ENCODE measurements at places on chromosomes 5 and 9.

DNA sequence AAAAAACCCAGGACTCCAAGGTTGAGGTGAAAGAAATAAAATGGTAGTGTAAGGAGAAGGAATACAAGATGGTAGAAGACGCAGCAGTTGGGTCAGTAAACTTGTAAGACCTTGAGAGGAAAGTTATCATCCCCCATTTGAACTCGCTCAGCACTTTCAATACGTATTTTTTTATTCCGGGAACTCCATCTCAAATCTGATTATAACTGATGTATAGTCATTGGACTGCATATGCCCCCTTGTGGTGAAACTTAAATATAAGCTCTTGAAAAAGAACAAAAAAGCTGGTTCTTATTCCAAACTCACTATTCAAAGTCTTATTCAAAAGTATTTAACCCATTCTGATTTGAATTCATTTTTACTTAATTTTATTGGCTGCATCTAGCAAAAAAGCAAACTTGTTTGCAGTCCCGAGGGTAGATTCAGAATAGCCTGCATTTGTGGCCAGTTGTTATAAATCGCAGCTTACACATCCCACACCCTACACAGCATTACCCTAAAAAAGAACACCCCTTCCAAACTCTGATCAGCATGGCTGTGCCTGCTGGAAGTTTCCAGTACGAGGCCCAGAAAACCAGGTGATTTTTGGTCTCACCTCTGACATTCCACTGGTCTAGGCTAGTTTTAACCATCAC is 118.0 kb downstream of the ESM1 start:
- no peak for DNase-seq

- no peak for DNase-seq
These were observed 1.2 kb downstream of the RIC1 start for GRCh38 chr9:5630081-5630507.

DNA sequence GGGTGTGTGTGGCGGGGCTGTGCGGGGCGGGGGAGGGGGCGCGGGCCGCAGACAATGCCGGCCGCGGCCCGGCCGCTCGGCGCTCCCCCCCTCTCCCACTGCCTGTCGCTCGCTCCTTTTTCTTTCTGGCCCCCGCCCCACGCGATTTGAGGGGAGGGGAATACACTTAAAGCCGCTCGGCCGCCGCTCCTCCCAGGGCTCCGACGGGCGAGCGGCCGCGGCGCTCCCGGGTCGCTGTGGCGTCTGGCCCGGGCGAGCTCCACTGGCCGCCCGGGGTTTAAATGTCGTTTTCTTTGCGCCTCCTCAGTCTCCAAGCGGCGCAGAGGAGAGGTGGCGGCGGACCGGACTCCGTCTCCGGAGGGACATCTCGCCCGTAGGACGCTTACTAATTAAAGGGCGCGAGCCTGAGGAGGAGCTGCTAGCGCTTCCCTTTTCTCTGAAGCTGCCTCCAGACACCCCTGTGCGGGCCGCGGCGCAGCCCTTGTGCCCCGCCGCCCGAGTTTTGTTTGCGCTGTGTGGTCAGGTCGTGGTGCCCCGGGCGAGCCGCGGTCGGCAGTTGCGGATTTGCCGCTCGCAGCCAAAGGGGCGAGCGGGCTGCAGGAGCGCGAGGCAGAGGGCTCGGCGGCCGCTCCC is 1.4 kb downstream of the ZSWIM6 start:
- DNase-seq, result no peak

- DNase-seq, result no peak
These were observed 1025.1 kb upstream of the C9orf72 start for GRCh38 chr9:28598408-28598807.

DNA sequence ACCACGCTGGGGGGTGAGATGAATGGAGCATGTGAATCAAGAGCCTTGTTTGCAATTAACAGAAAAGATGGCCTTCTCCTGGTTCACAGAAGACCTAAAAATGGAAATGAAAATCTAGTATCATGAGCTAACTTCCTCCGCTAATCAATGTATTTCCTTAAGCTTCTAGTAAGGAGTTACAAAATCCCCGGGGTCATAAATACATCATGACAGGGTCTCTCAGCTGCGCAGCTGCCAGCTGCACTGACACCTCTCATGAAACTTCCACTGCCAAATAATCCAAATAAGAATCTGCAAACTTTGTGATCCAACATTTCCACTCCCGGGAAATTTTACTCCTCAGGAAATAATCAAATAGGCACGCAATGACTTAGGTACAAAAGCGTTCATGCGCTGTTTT is 11.9 kb downstream of the MYO10 start:
- DNase-seq, result no peak

DNA sequence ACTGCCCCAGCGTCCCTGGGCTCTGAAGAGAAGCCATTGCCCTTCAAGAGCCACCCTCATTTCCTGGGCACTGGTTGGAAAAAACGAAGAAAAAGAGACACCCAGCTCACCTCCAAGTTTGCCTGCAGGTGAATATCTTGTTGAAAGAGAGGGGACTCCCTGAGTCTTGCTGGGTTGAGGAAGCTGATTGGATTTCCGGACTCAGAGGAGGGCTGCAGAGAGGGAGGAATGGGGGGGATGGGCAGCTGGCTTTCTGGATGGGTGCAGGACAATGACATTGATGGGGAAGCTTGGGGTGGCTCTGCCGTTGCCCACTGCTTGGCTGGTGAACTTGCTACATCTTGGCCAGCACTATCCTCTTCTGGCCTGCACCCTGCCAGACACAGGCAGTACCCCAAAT is 31.0 kb upstream of the IER5L start:
- no peak for DNase-seq

- DNase-seq, result no peak
These were observed 11.1 kb upstream of the MLANA start for GRCh38 chr9:5879419-5880181.

GRCh38 chr5:165560648-165561047 is 2055.2 kb downstream of the MAT2B start:
- DNase-seq, result no peak

DNA sequence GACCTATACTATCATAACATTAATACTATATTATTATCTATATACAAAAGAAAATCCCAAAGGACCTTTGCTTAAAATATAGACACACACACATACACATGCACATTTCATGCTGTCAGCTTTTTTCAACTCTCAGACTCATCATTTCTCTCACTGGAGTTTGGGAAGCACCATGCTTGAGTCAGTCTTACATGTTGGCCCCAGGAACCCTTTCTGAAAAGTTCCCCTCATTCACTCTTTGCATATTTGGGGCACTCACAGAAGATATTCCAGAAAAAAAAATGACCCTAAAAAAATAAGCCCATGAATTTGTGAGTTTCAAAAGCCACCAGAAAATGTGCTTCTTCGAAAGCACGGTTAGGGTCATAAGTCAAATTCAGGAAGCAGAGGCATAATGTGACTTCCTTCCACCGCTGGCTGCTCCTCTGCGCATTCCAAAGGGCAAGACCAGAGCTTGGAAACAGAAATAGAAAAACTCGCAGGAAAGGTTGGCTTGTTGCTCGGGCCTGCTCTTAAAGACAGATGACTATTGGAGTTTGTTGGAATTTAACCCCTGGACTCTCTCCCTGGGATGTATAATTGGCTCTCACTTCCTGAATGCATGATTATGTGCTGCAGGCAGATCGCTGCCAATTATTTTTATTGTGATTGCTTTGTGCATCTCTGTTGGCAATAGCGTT is 129.7 kb upstream of the IQGAP2 start:
- no peak for DNase-seq

GRCh38 chr5:37710965-37711364 is 128.9 kb downstream of the GDNF start:
- DNase-seq, result no peak

DNA sequence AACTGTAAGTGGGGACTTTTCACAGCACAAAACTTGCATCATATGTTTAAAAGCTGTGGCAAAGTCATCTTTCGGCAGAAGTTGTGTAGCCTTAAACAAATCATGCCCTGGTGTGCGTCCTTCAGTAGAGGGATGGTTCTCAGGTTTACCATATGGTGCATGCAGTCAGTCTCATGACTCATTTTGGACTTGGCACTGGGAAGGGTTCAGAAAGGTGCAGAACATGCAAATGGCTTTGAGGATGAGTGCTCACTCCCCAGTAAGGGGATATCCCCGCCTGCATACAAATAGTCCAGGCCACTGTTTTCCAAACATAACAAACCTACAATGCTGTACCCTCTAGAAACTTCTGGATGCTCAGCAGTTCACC is 260.3 kb downstream of the NDUFS4 start:
- no peak for DNase-seq

GRCh38 chr9:84436386-84437109 is 96.0 kb upstream of the SLC28A3 start:
- DNase-seq, result no peak

DNA sequence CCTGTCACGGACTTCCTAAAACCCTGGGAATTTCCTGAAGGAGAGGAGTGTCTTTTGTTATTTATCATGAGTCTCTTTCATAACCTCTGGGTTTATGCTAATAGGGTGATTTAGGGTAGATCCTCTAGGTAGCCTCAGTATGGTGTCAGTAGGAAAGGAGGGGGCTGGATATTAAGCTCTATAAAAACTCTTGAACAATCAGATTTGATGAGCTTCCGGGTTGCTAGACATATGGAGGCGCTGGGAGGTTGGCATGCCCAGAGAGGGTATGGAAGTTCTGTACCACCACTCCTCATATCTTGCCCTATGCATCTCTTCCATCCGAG is 15.6 kb upstream of the PTBP3 start:
- no peak for DNase-seq

DNA sequence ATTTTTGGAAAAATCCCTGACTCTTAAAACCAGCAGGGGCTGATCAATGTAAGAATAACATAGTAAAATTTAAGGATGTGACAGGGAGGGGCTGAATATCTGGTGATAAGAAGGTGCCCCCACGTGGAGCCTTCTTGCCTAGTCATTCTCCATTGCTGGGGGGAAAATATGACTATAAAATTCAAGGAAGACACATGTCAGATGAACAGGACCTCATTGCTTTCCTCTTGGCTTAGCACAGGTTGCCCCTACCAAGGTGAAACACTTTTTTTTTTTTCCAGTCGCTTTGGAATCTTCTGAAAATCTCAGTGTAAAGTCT is 310.9 kb downstream of the EFNA5 start:
- DNase-seq, result no peak

GRCh38 chr5:54529565-54529964 is 12.0 kb downstream of the SNX18 start:
- no peak for DNase-seq

DNA sequence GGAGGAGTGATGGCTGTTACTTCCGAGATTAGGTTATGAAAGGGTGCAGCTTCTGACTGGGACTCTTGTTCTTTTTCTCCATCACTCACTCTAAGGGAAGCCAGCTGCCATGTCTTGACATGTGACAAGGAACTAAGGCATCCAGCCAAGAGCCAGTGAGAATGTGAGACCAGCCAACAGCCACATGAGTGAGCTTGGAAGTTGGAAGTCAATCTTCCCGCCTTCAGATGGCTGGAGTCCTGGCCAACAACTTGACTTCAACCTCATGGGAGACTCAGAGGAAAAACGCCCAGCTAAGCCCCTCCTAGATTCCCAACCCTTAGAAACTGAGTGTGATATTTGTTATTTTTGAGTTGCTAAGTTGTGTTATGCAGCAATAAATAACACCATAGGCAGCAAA is 201.1 kb downstream of the SNX18 start:
- no peak for DNase-seq

GRCh38 chr5:98774192-98775033 is 950 bp downstream of the RGMB start:
- no peak for DNase-seq

DNA sequence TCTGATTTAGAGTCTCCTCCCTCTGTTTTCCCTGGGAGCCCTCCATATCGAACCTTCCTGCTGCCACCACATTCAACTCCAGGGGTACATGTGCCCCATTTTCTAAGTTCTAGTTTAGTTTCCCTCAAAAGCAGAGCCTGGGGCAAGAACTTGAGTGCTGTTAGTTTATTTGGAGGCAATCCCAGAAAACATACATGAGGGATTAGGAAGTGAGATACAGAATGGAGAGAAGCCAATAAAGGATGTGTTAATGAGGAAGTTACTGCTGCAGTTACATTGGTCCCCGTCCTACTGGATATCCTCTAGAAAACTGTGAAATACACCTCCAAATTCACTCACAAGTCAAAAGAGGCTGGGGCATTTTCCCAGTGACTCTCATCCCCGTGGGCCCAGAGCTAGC is 159.4 kb upstream of the SMARCA2 start:
- no peak for DNase-seq

DNA sequence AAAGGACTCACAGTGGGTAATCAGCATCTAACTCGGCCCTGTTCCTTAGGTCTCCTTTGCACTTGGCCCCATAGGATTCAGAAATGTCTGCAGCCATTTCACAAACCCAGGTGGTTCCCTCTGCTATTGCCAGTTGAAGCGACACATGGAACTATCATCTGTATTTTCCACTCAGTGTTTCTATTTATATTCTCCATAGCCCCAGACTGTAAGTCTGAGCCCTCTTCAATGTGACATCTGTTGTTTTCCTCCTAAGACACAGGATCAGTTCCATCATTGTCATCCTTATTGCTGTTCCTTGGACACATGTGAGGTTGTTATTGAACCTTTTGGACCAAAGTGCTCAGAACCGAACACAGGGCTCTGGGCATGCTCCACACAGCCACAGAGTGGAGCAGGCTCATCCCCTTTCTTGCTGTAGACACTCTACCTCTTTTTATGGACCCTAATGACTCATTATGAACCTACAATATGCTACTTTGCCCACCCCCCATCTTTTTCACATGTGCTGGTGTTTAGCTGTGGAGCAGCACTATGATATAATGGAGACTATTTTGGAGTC is 36.4 kb downstream of the GARNL3 start:
- DNase-seq, result no peak

DNA sequence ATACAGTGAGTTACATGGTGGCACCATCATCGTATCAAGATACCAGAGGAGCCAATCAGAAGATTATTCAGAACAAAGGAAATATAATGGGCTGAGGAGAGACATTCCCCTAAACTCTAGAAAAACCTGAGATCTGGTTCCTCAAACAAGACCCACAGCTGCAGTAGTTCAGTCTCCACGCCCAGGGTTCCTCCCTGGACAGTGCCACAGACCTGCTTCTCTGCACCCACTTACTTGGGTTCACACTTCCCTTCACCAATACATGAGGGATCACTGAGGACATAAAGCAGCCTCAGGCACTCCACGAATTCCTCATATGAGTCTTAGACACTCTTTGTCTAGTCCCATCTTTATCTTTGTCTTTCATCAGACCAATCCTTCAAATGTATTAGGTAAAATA is 101.7 kb downstream of the APTX start:
- no peak for DNase-seq

DNA sequence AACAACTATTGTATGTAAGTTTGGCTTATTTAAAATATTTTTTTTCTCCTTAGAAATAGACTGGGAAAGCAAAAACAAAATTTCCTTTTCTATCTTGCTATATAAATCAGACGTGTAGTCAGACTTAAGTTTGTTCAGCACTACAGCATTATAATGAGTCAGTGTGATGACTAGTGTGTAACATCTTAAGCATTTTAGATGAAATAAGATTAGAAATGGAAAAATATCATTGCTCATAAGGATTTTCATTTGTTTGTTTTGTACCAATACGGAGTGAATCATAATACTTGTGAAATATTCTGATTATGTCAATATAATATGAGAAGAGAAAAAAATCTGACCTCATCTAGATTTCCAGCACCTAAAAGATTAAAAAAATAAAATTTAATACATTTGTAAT is 64.7 kb upstream of the RICTOR start:
- no peak for DNase-seq
